Stimulated activated CD4-positive, alpha-beta T cell treated with anti-CD3 and anti-CD28 coated beads, Interleukin-1b, Interleukin-23, amount 100 ng/mL, for 24 hours (primary cell): ENCODE measurements at places on chromosomes 1 and 21.

DNA sequence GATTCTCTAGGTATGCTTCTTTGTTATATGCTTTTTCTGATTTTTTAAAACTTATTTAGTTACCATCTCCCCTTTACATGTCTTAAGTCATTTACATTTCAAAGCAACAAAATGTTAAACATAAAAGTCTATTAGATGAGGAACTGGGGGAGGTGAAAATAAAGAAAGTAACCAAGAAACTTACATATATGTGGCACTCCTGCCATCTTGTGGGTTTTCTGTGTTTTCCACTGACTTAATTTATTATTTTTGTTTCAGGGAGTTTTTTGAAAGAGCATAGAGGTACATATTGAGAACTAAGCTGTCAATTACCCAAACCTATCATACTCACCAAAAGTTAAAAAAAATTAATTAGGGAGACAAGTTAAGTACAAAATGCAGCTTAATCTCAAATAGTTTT lies 1531.1 kb downstream of the MRPL39 start:
- DNase-seq: no peak

DNA sequence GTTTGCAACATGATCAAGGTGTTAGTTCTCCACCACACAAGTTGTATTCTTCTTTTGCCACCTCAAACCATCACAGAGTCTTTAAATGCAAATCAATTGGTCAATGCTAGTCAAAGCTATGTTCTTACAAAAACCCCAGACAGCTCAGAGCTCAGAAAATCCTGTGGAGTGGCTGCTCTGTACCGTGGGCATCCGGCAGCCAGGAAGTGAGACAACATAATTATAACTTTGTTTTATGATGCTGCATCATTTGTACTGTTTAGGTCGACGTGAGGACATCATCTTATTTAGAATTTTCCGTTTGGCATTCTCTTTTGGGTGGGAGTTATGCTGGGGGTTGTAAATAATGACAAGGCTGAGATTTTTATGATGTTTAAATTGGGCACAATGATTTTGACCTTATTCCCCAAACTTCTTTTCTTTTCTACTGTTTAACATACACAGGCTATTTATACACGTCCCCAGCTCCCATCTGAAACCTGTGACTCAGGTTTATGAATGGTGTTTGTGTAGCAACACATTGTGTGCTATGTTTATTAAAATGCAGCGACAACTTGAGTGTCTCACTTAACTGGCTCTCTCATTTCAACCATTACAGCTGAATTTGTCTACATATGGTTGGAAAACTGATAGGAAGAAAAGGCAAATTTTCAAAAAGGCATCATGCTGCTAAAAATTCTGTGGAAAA lies 124.0 kb downstream of the CNIH3 start:
- DNase-seq: no peak

DNA sequence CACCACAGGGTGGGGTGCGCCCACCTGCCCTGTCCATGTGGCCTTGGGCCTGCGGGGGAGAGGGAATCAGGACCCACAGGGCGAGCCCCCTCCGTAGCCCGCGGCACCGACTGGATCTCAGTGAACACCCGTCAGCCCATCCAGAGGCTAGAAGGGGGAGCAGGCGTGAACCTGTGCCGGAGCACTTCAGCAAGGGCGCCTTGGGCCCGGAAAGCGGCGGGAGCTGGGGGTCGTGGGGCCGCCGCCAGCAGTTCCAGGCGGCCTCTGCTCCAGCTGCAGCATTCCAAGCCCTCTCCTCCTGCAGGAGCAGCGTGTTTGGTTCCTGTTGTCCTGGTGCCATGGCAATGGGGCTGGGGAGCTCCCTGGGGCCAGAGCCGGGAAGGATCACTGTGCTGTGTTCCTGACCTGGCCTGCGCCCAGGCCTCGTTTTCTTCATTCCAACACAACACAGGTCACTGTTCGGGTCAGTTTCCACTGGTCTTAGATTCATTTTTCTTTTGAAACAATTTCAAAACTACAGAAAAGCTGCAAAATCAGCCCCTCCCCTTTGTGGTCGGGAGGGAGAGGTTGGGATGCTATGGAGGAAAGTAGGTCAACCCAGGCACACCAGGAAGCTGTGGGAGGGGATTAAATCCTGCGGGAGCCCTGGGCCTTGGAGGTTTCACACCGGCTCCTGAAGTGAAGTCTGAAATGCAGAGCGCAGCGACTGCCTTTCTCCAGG lies 18.8 kb downstream of the SLX9 start:
- no peak for DNase-seq

- no peak for DNase-seq
Observed at GRCh38 chr1:193338194-193338593, 151.8 kb upstream of the B3GALT2 start.

GRCh38 chr1:204493145-204493983 lies 1.2 kb downstream of the PIK3C2B start:
- no peak for DNase-seq

DNA sequence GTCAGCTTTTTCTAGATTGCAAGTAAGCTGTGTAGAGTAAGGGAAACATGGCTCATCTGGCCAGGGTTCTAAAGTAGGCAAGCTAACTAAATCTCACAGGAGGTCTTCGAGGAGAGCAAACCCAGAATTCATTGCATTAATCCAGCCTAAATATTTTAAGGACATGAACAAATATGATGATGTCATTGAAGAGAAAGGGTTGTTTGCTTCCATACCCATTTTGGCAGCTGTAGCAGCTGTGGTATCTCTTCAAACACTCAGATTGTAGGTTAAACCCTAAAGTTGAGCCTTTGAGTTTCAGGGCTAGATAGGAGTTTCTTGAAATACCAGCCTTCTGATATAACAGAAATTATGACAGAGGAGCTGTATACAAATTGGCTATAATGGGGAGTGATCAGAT lies 200.5 kb upstream of the C1orf105 start:
- DNase-seq: no peak

DNA sequence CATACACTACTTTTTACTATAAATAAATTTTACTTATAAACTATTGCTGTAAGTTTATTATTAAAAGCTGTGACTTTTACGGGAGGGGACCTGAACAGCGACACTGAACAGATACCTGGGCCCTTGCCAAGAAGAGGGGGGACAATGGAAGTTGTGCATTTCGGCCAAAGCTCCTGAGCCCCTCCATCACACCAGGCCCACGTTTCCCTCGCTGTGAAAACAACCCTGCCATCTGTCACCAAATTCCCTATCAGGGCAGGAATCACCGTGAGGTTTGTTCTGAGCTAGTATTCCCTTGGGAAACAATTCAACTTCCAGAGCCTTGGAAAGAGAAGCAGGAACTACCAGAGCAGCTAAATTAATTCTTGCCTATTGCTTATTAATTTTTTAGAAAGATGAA lies 37.0 kb downstream of the VTCN1 start:
- DNase-seq: no peak

- no peak for DNase-seq
Observed at GRCh38 chr1:159932296-159933285, 7.3 kb upstream of the TAGLN2 start.

DNA sequence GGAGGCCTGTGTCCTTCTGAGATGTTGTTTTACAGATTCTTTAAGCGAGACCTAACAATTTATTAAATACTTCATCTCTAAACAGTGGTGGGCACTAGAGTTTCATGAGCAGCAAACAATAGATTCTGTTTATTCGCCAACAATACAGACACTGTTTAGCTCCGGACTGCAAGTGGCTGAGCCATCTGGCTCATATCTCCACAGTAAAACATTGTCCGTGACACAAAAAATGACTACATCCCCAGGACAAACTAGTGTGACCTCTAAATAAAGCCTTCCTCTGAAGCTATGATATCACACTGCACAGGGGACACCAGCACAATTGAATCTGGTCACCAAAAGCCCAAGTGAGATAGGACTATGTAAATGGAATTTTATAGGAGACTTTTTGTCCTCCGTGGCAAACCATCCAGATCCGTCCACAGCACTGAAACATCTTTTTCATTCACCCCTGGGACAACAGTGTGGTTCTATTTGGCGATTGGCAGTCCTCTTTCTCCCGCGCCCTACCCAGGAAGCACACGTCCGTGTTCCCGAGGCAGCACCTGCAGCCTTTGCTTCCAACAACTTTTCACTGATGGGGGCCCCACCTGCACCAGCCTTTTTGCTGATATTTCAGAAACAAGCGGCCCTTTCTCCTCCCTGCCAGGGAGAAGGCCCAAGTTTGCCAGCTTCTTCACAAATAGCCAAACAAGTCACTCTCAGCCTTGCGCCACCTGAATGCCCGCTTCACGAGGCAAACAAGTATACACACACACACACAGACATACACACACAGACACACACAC lies 47.4 kb downstream of the OLIG1 start:
- DNase-seq: no peak

- no peak for DNase-seq
Observed at GRCh38 chr1:212283741-212284140, 1.5 kb upstream of the PPP2R5A start.

GRCh38 chr1:241592273-241592958 lies 47.8 kb downstream of the CHML start:
- DNase-seq: no peak

- DNase-seq: no peak
Observed at GRCh38 chr1:1398677-1399186, 403 bp downstream of the CCNL2 start.

DNA sequence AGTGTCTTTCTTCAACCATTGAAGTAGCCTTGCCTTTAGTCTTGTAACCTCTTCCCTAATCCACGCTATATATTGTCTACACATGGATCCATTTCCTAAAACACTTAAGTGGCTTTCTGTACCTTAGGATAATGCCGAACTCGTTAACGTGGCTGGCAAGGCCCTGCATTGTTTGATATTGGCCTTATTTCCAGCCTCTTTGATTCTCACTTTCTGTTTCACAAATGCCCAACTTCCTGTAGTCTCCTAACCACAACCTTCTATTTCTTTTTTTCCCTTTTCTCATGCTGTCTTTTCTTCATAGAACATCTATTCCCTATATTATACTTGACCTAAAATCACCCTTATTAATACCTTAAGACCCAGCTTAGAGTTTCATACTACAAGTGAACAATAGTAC lies 536.0 kb downstream of the LMO4 start:
- no peak for DNase-seq

GRCh38 chr1:41018018-41018410 lies 3.5 kb downstream of the SLFNL1 start:
- DNase-seq: no peak

GRCh38 chr1:165312591-165312990 lies 43.9 kb downstream of the LMX1A start:
- no peak for DNase-seq

DNA sequence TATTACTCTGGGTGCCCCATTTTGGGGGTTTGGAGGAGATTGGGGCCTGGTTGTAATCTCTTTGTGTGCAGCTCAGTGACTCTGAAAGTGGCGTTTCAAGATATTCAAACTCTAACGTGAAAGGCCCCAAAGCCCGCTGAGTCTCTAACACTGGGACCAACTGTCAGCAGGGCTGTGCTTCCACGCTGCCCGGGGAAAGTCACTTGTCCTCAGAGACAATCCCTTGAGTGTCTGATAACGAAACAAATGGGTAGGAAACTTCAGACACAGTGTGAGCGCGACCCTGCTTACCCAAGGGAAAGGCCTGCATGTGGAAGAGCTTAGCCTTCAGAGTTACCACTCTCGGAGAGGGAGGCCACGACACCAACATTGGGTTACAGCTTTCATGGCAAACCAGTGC lies 837 bp downstream of the UBASH3A start:
- no peak for DNase-seq
